ENCODE measurements at places on chromosomes 6 and 20.

- no peak for DNase-seq
These were observed 62.0 kb upstream of the CD93 start for GRCh38 chr20:23147964-23148730.

DNA sequence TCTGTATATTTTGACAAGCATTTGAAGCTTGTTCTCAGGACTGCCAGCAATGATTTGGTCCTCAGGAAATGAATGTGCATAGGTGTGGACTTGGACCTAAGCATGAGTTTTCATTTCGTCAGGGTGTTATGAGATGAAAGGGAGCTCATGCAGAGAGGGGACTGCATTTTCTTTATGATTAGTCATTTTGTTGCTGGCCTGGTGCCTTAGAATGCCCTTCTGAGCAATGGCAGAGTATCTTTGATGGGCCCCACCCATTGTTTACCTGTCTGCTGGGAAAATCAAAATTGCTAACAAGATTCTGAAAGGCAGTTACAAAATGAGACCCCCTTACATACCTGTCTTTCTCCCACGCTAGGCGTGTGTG is 51.5 kb upstream of the MTHFD1L start:
- no peak for DNase-seq

DNA sequence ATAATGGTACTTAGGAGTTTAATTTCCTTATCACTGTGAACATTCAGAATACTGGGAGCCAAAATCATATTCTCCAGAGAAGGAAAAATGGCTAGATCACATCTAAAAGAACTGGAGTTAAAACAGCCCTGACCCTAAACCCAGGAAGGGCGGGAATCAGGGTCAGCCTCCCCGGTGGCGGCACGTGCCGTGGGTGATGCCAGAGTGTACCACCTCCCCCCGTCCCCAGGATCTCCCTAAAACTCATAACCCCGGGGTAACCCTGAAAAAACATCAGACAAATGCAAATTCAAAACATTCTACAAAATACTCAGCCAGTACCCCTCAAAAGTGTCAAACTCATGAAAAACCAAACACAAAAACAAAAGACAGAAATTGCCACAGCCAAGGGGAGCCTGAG is 148.3 kb downstream of the DLL1 start:
- no peak for DNase-seq

DNA sequence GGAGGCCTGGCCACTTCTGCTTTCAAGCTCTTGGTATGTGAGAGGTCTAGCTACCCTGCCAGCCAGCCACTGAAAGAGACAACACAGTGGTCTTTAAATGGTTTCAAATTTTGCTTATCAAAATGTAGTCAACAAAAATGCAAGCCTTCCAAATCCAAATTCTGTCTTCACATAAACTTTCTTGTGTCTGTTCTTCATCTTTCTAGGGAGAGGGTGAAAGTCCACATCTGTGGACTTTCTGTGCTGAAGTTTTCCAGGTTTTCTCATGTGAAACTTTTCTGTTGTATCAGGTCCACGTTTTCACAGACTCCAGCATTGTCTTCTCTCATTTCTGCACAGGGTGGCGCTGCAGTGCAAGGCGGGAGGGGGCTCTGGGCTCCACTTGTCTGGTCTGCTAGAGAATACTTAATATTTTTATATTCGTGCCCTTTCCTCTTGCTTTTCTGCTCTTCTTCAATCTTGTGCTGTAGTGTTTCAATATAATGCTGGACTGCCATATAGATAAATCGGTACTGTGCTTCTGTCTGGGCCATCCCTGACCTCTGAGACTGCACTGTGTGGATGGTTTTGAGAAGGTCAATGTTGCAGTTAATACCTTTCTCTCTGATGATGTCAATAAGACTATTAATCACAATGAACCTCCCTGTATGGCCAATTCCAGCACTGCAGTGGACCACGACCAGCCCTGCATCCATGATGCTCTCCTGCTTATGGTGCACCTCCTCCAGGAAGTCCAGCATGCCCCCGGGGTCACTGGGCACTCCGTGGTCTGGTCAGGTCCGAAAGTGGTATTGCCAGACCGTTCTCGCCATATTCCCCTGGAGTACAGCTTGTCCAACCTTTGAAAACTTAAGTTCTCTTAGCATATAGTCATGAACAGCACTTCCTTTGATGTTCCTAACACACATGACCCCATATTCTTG is 161.6 kb upstream of the TNFAIP3 start:
- peak; percentile 67 for DNase-seq

DNA sequence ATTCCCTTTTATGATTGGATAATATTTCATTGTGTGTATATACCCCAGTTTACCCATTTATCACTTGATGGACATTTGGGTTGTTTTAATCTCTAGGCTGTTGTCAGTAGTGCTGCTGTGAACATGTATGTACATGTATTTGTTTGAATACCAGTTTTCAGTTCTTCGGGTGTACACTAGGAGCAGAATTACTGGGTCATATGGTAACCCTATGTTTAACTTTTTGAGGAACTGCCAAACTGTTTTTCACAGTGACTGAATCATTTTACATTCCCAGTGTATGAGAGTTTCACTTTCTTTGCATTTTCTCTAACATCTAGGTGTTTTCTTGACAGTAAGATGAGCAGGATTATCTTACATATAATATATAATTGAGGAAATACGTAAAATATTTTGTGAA is 44.7 kb upstream of the ADIG start:
- no peak for DNase-seq

- no peak for DNase-seq
These were observed 20.9 kb upstream of the MBOAT1 start for GRCh38 chr6:20233007-20233730.

GRCh38 chr6:34196116-34196832 is 40.4 kb upstream of the HMGA1 start:
- peak; percentile 87 for DNase-seq

DNA sequence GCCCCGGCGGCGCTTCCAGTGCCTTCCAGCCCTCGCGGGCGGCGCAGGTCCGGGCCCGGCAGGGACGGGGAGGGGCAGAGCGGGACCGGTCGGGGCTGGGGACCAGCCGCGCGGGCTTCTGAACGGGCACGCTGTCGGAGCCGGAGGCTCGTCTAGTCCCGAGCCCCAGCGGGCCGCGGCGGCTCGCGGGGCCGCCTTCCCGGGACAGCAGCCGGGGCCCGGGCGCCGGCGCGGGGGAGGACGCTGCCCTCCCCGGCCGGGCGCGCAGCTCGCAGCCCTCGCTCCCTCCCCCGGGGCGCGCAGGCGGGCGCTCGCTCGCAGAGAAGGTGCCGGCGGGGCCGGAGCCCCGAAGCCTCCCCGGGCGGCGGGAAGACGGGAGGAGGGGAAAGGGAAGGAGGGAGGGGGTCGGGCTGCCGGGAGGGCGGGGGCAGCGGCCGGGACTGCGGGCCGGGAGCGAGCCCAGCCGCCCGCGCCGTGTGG is 696 bp upstream of the SIRPA start:
- no peak for DNase-seq

- DNase-seq, result no peak
These were observed 24.6 kb upstream of the CEP162 start for GRCh38 chr6:84251891-84252539.

GRCh38 chr6:159966339-159966738 is 2.5 kb upstream of the IGF2R start:
- DNase-seq, result no peak

DNA sequence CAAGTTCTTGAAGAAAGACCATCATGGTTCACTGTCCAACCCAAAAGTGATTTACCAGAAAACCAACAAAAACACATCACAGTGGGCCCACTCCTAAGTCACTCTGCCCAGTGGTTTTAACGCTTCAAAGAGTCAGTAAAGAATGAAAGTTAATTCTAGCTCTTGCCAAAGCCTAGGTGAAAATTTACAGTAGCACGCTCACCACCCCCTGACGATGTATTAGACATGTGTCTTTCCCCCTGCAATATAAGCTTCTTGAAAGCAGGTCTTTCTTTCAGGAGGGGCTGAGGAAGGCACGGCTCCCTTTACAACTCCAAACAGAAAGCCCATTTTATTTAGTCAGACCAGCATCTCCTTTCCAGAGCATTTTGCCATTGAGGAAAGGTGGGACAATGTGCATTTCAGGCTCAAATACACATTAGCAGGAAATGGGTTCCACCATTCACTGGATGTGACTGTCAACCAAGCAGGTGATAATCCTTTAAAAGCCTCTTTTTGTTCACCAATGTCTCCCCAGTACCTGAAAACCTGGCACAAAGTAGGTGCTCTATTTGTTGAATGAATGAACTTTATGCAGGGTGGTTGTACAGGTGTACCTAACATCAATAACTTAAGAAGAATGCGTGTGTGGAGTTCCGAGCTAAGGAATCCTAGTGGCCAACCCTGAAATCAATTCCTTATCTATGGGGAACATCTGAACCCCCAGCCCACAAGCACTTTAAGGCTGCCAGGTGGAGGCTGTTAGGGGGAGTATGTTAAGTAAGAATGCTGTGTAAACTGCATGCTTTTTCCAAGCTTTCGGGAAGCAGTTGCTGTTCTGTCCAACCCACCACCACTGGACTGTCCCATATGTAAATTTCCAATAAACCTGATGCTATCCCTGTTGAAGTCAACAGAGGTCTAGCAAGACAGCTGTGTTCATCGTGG is 11.4 kb downstream of the EZR start:
- DNase-seq, result peak; percentile 52

DNA sequence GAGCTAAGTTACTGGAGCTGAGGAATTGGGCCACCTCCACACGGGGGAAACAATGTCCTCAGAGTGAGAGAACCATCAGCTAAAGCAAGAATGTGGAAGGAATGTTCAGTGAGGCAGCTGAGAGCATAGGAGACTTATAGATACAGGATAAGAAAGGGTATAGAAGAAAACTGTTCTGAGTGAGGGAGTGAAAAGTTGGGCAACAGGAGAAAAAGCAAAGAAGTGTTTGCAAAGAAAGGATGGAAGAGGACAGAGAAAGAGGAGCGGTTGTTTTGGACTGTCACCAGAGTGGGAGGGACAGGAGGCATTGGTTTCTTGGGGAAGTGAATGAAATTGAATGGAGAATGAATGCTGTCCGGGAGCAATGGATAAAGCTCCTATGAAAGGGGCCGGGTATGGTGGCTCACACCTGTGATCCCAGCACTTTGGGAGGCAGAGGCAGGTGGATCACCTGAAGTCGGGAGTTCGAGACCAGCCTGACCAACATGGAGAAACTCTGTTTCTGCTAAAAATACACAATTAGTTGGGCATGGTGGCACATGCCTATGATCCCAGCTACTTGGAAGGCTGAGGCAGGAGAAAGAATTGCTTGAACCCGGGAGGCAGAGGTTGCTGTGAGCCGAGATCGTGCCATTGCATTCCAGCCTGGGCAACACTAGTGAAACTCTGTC is 296.5 kb downstream of the ADGB start:
- DNase-seq, result no peak

GRCh38 chr20:13125486-13125885 is 95.6 kb upstream of the ISM1 start:
- no peak for DNase-seq

DNA sequence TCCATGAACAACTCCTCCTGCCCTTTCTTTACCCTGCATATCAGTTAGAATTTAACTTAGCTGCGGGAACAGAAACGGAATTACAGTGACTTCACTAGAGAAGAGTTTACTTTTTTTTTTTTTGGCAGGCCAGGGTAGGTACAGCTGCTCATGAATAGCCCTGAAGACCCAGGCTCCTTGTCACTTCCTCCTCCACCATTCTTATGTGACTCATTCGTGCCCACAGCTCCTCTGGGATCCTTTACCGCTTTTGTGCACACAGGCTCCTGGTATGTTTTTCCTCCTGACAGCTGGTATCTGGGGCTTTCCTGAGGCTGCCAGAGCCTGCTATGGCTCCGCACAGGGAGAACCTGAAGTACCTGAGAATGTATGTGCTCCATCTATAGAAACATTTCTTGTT is 3.9 kb upstream of the KCNS1 start:
- no peak for DNase-seq

- no peak for DNase-seq
These were observed 108.8 kb upstream of the PMEPA1 start for GRCh38 chr20:57818418-57819181.

DNA sequence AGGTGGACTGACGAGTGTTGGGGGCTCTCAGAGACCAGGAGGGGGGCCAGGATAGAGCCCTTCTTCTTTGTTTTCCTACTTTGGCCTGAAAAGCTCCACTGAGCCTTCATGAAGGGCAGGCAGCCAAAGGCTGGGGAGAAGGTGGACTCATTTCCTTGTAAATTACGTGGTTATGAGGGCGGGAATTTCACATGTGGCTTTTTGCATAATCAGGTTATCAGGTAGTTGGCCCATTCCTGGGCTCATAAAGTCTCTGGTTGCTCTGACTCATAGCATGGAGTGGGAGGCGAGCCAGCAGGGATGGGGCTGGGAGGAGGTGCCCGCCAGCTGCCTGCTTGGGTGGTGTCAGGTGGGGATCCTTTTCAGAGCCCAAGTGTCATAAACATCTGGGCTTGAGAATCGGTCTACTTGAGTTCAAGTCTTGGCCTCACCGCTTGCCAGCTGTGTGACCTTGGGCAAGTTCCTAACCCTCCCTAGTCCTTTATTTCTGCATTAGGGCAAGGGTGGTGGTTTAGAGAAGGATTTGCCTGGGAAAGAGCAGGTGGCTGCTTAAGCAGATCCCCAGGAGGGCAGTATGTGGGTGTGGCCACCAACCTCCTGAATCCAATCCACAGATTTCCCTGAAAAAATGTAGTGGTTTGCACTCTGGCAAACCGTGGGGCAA is 26.5 kb upstream of the RNF24 start:
- DNase-seq, result no peak

GRCh38 chr6:113684382-113684901 is 172.7 kb upstream of the MARCKS start:
- no peak for DNase-seq

- no peak for DNase-seq
These were observed 169.0 kb upstream of the NRSN1 start for GRCh38 chr6:23957017-23957416.

DNA sequence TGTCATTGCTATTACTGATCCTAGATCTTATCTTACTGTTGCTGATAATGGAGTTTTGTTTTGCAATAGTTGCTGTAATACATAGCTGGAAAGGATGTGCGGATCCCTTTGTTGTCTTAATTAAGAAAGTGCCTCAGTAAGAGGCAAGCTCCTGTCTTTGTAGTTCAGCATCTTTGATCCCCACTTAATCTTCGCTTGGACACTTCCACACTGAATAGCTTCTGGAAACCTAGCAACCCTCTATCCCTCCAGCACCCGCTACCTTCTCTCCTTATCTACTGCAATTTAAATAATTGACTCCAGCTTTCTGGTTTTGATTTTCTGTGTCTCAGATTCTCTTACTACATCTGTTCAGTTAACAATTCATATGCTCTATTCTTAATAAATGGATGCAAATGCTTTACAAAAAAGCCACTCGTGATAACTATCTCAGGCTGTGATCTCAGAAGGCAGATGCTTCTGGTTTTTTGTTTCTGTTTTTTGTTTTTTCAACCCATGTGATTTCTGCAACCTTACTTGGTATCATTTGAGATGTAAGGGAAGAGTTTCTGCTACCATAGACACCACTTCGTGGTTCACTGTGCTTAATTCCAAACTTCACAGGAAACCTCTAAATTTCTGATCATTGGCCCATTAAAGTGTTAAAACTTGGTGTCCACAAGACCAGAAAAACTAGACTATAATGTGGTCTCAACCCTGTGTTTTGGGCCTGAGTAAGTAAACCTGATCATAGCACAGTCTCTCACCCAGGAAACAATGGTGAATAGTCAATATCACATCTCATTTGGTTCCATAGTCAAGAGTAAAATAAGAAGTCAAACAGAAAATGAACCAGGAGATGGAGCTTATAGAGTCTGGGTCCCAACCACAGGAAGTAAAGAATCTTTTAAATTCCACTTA is 352.1 kb upstream of the SOX4 start:
- no peak for DNase-seq

- DNase-seq, result peak; percentile 2
These were observed 4.7 kb downstream of the LINC00237 start for GRCh38 chr20:21101453-21101931.

GRCh38 chr20:37669062-37669772 is 24.6 kb upstream of the CTNNBL1 start:
- DNase-seq, result no peak

- DNase-seq, result no peak
These were observed 931.1 kb downstream of the KIF16B start for GRCh38 chr20:15642109-15642508.

All from CD4-positive, alpha-beta T cell treated with Interferon alpha-2 for 1 hour (primary cell).